Right hindlimb (tissue), 1 donor: ENCODE measurements at places on chromosomes 7 and 10.

- DNase-seq: no peak
Observed at GRCh38 chr7:92625617-92626016, 35.4 kb upstream of the FAM133B start.

DNA sequence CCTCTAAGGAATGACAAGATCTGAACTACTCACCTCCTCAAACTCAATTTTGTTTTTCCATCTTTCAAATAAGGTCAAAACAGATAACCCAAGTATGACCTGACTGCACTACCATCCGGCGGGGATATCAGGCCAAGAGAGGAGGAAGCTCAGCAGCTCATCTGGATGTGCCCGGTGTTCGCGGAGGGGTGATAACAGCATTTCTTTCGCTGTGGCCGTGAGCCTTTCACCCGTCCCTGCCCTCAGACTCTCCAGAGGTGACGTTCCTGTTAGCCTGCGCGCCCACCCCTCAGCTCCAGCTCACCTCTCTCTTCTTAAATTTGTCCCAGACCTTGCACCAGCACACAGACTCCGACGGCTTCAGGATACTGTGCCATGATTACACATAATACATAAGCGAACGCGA lies 526 bp downstream of the ZNF248 start:
- no peak for DNase-seq

- no peak for DNase-seq
Observed at GRCh38 chr10:98252464-98252863, 15.5 kb downstream of the LOXL4 start.

DNA sequence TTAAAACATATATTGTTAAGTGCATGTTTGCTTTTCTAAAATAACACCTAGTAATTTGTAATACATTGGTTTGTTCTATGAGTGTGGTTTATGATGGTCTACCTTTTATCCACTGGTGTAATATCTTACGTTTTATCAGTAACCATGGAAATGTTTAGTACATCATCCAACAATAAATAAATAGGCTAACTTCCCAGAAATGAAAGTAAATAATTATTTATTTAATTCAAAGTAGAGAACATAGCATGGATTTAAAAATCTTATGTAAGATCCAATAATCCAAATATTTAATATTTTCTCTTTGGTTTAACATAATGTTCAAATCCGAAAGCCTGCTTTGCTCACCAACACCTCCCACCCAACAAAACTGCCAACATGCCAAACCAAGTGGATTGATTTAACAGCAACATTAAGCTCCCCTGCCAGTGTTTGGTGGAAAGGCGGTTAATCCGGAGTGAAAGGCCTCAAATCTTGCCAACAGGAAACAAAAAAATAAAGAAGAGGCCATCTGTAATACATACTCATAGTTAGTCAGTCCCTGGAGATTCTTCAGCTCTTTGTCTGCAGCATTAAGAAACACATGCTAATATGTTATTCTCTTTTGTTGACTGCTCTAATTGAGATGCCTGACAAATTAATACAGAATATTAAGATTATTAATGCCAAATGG lies 897.8 kb downstream of the CNTNAP2 start:
- DNase-seq: peak; percentile 27

DNA sequence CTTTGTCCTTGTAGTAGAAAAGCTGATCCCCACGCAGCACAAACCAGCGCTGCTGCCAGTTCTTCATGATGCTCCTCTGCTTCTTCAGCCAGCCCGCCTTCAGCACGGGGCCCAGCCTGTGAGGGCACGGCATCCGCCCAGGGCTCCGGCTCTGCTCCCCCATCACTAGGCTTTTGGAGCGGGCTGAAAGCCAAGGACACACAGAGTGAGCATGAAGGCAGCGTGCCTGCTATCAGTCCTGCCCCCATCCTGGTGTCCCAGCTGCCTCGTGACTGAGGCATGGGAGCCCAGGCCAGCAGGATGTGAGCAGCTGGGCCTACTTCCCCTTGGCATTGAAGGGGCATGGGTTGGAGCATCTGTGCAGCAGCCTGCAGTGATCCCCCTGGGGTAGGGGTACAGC lies 21.9 kb downstream of the ARHGAP22 start:
- no peak for DNase-seq

- no peak for DNase-seq
Observed at GRCh38 chr10:98100476-98100875, 34.0 kb upstream of the R3HCC1L start.

- no peak for DNase-seq
Observed at GRCh38 chr7:3106361-3106826, 62.7 kb upstream of the CARD11 start.

- DNase-seq: no peak
Observed at GRCh38 chr7:103928581-103928980, 60.9 kb downstream of the RELN start.

DNA sequence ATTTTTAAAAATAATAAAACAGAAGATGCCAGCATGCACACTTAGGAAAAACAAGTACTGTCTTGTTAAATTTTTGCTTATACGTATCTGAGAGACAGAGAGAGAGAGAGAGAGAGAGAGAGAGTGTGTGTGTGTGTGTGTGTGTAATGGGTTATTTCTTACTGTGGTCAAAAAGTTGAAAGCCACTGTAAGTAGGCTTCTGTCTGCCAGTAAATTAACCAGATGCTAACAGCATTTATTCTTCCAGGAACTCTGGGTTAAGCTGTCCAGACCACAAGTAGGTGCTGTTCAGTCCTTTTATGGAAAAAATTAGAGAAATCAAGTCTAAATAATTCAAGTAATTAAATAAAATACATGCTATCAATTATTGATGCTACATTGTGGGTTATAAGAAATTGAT lies 39.7 kb downstream of the RNF32 start:
- DNase-seq: no peak

- peak; percentile 68 for DNase-seq
Observed at GRCh38 chr7:87218796-87219544, 562 bp downstream of the TMEM243 start.

- no peak for DNase-seq
Observed at GRCh38 chr7:33716581-33717477, 188.5 kb upstream of the BMPER start.

- DNase-seq: no peak
Observed at GRCh38 chr10:27716521-27716920, 29.1 kb downstream of the MKX start.

DNA sequence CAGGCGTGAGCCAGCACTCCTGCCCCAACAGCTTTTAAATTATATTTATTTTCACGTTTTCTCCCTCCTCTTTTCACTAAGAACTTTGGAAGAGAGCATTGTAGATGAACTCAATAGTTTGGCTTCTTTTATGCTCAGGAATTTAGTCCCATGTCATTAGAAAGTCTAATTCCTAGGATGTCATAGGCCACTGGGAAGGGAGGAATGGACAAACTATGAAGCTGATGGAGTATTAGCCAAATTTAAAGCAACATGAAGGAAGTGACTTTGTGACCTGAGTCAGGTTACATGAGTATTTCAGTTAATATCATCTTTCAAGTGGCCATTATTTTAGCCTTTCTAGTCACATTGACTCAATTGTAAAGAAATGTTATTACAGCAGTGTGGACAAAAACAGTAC lies 18.0 kb upstream of the OPN4 start:
- DNase-seq: no peak
